ENCODE measurements at places on chromosomes 7 and 10. TPM values are rescaled to one million over a fixed set of nuclear protein-coding genes. Genes with fewer than 3 reads are reported as not detected.

DNA sequence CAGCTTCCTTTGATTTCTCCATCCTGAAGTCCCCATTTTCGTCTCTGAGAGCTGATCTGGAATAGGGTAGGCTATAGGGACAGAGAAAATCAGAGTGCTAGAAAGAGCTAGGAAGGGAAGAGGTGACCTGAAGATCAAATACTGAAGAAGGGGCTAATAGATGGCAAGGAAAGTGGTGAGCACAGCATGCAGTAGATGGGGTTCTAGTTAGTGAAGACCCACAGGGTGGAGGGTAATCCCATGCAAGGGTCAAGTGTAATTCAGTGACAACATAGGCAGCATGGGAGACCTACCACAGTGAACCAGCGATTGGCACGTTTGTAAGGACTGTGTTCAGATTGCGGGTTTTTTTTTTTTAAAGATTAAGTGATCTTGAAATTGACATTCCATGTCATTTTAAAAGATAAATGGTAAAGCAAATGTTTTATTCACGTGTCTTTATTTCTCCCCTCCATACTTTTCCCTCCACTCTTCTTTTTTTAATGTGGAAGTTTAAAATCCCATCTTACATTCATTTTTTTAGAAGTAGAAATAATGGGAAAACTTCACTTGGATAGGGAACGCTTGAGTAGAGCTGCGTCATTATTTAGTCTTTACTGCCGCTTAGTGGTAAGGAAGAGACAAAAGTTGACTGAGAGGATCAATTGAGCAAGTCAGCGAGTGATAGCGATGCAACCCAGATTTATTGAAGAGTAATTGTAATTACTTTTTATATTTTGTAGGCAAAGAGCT, 21.0 kb upstream of the ABI1 start:
- no peaks in the 10 kb centered on the region for H3K27me3 ChIP-seq
- H3K36me3 ChIP-seq: no peaks in the 10 kb centered on the region
- no peaks in the 10 kb centered on the region for H3K4me1 ChIP-seq
- H3K4me3 ChIP-seq: no peak overlapping the region

DNA sequence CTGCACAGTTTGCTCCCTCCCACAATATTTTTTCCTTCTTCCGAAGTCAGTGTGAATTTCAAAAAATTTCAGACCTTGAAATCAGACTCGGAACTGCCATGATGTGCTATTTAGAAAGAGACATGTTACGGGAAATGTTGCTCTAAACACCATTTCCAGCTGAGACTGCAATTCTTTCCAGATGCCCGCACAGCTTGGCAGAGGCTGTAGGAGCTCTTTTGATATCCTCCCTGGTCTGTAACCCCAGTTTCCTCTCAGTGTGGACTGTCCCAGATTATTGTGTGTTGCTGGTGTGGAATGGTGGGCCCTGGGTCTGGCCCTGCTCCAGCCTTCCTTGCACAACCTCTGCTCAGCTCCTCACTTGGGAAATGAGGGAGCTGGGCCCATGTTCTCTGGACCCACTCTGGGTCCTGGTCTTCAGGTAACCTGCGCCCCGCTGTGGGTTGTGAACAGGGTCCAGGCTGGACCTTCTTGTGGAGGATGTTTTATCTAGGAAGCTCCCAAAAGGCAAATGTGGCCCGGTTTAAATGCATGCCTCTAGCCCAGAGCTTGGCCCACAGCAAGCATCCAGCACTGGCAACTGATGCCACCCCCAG, 172.8 kb upstream of the CXCL12 start:
- DNase-seq: no peak
- H3K27me3 ChIP-seq: no peaks in the 10 kb centered on the region
- H3K4me1 ChIP-seq: no peaks in the 10 kb centered on the region

OR2A12 gene
- total RNA-seq: not detected

GRCh38 chr10:103969857-103970627, 3.1 kb downstream of the SLK start:
- no peak overlapping the region for H3K27ac ChIP-seq
- H3K27me3 ChIP-seq: no peaks in the 10 kb centered on the region
- no peaks in the 10 kb centered on the region for H3K36me3 ChIP-seq
- H3K4me3 ChIP-seq: no peak overlapping the region

MSS51 gene
- total RNA-seq: 0.19 TPM

- H3K27me3 ChIP-seq: no peaks in the 10 kb centered on the region
- H3K4me1 ChIP-seq: no peaks in the 10 kb centered on the region
- no peak overlapping the region for H3K27ac ChIP-seq
- no peaks in the 10 kb centered on the region for H3K36me3 ChIP-seq
These were observed 165.9 kb downstream of the DNAJB6 start for GRCh38 chr7:157502701-157503111.

DNA sequence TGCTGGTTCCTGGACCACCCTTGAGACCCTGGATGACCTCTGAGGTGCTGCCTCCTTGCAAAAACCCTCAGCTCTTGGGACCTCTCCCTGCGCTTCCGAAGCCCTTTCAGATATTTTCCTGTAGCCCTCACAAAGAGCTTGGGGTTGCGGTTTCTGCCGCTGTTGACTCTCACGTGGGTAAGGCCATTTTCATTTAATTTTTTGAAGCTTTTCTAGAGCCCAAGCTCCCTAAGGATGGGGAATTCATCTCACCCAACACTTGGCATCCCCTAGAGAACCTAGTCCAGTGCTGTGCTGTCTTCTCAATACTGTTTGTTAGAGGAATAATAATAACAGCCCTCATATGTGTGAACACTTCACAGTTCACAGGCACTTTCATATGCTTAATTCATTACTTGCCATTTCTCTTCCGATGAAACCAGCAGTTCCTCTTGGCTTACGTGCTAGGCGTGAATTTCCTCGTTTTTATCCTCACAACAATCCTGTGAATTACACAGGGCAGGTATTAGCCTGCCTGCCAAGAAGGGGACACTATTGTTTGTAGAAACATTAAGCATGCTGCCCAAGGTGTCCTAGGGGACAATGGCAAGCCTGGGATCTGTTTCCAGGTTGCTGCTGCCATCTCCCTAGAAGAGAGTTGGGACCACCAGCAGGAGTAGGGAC, 71.6 kb upstream of the CTBP2 start:
- no peak overlapping the region for H3K4me3 ChIP-seq
- no peak overlapping the region for H3K27ac ChIP-seq
- H3K4me1 ChIP-seq: no peaks in the 10 kb centered on the region
- H3K36me3 ChIP-seq: no peaks in the 10 kb centered on the region
- no peaks in the 10 kb centered on the region for H3K27me3 ChIP-seq
- DNase-seq: no peak

CALML3 gene
- not detected for total RNA-seq

- no peaks in the 10 kb centered on the region for H3K4me1 ChIP-seq
- no peaks in the 10 kb centered on the region for H3K36me3 ChIP-seq
- DNase-seq: no peak
- H3K27me3 ChIP-seq: no peaks in the 10 kb centered on the region
These were observed 81.1 kb upstream of the GTF2IRD1 start for GRCh38 chr7:74372511-74373111.

- H3K4me1 ChIP-seq: peaks cover 44% of the 10 kb centered on the region
- H3K27ac ChIP-seq: peak overlapping the region; percentile 54
- DNase-seq: peak; percentile 81
- no peaks in the 10 kb centered on the region for H3K36me3 ChIP-seq
- H3K4me3 ChIP-seq: peak overlapping the region; percentile 44
These were observed 6.5 kb downstream of the INHBA start for GRCh38 chr7:41696323-41696916.

DNA sequence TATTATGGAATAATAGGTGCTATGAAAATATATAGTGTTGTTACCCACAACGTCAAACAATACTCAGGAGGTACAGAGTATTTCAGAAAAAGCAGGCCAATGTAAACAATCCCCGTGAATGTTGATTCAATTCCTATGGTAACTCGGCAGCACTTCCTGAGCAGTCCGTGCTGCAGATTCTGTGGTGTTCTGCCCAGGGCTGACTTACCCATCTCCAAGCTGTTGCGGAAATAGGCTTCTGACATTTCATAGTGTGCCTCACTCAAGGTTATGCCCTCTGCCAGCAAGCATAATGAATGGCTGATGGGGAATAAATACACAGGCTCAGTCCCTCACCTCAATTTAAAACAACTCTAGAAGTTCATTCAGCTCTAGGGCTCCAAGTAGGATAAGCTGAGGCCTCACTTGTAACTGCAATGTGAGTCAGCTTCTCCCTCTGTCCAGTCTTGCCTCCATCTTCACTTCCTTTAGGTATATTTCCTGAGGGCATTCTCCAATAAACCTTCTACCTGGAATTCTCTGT, 177.6 kb downstream of the GNAI1 start:
- H3K4me3 ChIP-seq: no peak overlapping the region
- H3K36me3 ChIP-seq: no peaks in the 10 kb centered on the region
- no peaks in the 10 kb centered on the region for H3K4me1 ChIP-seq
- no peak for DNase-seq
- H3K27me3 ChIP-seq: no peaks in the 10 kb centered on the region
- no peak overlapping the region for H3K27ac ChIP-seq

GRCh38 chr7:17071866-17072265, 190.1 kb upstream of the AGR3 start:
- H3K4me1 ChIP-seq: no peaks in the 10 kb centered on the region
- H3K4me3 ChIP-seq: no peak overlapping the region
- no peak overlapping the region for H3K27ac ChIP-seq
- no peaks in the 10 kb centered on the region for H3K36me3 ChIP-seq

DNA sequence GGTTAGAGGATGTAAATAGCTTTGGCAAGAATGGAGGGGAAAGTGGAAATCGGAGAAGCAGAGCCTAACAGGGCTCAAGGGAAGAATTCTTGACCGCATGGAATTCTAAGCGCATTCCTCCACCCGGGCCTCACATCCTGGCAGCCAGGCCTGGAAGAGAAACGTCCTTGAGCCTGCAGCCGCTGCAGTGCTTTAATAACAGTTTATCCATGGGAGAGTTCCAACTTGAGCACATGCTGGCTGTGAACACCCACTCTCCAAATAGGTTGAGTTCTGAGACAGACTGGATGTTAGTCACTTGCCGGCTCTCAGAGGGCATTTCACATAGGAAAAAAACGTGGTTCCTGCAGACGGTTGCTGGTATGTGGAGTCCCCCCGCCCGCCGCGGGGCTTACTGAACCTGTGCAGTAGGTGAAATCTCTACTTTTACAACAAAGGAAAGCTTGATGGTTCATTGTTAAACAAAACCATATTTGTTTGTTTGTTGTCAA, 61.4 kb upstream of the STEAP1B start:
- DNase-seq: no peak
- H3K27me3 ChIP-seq: no peaks in the 10 kb centered on the region
- H3K4me3 ChIP-seq: no peak overlapping the region
- H3K36me3 ChIP-seq: no peaks in the 10 kb centered on the region
- peaks cover 4% of the 10 kb centered on the region for H3K4me1 ChIP-seq

DNA sequence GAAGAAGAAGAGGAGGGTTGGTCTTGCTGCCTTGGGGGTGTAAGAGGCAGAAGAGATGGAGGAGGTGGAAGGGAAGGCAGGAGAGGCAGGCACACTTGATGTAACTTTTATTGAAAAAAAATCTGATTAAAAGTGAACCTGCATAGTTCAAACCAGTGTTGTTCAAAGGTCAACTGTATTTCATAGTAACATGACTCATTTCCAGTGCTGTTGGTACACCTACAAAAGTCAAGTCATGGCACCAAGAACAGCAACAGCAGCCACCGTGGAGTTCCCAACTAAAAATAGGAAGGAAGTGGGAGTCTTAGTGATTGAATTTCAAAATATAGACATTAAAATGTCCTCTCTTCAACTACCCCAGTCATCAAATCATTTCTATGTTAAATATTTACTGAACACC, 88.5 kb downstream of the CTNNA3 start:
- no peak for DNase-seq
- no peaks in the 10 kb centered on the region for H3K4me1 ChIP-seq
- no peak overlapping the region for H3K4me3 ChIP-seq
- H3K36me3 ChIP-seq: no peaks in the 10 kb centered on the region

GRCh38 chr7:157406971-157407370, 70.2 kb downstream of the DNAJB6 start:
- no peaks in the 10 kb centered on the region for H3K27me3 ChIP-seq
- H3K4me3 ChIP-seq: no peak overlapping the region
- no peak overlapping the region for H3K27ac ChIP-seq
- no peak for DNase-seq
- H3K4me1 ChIP-seq: no peaks in the 10 kb centered on the region
- peaks cover 13% of the 10 kb centered on the region for H3K36me3 ChIP-seq

STK31 gene
- 0.32 TPM for total RNA-seq

FOXI2 gene
- not detected for total RNA-seq

DNA sequence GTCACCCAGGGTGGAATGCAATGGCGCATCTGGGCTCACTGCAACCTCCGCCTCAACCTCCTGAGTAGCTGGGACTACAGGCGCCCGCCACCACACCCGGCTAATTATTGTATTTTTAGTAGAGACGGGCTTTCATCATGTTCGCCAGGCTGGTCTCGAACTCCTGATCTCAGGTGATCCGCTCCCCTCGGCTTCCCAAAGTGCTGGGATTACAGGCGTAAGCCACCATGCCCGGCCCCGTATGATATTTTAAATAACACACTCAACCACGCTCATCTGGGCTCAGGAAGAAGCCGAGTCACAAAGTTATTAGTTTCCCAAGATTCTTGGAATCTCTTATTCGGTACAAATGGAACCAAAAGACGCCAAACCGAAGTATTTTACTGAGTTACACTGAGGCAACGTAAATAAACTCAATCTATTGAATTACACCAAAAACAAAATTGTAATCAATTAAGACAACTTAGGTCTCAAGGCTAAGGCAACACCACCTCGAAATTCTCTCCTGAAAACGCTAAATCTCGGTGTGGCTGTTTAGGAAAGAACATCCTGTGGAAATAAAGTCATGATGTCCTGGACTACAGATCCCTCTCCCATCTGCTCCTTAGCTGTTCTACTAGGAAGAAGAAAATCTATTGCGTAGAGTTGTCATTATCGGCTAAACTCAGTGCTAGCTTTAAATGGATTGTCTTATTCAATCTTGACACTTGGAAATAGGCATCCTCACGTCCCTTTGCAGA, 910 bp downstream of the ARHGAP19 start:
- H3K36me3 ChIP-seq: no peaks in the 10 kb centered on the region
- peak overlapping the region; percentile 90 for H3K27ac ChIP-seq
- H3K4me1 ChIP-seq: peaks cover 18% of the 10 kb centered on the region
- H3K4me3 ChIP-seq: peak overlapping the region; percentile 88
- H3K27me3 ChIP-seq: no peaks in the 10 kb centered on the region

GRCh38 chr7:98163704-98164494, 47.3 kb upstream of the BHLHA15 start:
- no peaks in the 10 kb centered on the region for H3K4me1 ChIP-seq
- H3K4me3 ChIP-seq: no peak overlapping the region
- H3K27ac ChIP-seq: peak overlapping the region; percentile 53
- H3K27me3 ChIP-seq: no peaks in the 10 kb centered on the region
- H3K36me3 ChIP-seq: no peaks in the 10 kb centered on the region
- DNase-seq: peak; percentile 83

SDK1 gene
- 0.19 TPM for total RNA-seq

DNA sequence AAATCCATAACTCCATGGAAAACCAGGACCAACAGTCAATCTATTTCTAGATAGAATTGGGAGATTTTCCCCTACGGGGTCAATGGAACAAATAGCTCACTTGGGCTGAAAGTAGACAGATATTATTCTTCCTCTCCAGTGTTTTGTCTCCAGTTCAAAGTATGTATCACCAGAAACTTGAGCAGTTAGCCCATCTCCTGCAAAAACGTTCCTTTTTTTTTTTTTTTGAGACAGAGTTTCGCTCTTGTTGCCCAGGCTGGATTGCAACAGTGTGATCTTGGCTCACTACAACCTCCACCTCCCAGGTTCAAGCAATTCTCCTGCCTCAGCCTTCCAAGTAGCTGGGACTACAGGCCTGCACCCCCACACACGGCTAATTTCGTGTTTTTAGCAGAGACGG, 390.0 kb upstream of the AUTS2 start:
- H3K27me3 ChIP-seq: no peaks in the 10 kb centered on the region
- no peaks in the 10 kb centered on the region for H3K36me3 ChIP-seq
- no peaks in the 10 kb centered on the region for H3K4me1 ChIP-seq
- H3K27ac ChIP-seq: no peak overlapping the region

GTPBP4 gene
- total RNA-seq: 16.2 TPM

Data from right lobe of liver (tissue), 6 donors.